ENCODE measurements at places on chromosomes 5 and 9.
A peak's percentile ranks its signal among the peaks of the same experiment; 100 is the strongest.

DNA sequence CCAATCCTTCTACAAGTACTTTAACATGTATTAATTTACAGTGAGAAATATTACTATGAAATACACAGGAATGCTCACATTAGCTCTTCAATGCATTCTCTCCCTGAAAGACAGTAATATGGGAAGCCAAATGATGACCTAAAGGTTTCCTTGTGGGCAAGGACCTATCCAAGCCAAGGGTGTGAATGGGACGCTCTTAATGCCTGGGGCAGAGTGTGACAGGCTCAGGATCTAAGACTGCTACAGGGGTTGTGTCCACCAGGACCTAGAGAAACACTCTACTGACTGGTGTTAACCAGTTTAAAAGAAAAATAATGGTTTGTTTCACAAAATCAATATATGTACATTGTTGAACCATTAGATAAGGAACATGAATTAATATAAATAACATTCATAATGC lies 158.7 kb downstream of the FGF1 start:
- DNase-seq: no peak

GRCh38 chr5:136070486-136071285 lies 41.9 kb downstream of the TGFBI start:
- DNase-seq: no peak

DNA sequence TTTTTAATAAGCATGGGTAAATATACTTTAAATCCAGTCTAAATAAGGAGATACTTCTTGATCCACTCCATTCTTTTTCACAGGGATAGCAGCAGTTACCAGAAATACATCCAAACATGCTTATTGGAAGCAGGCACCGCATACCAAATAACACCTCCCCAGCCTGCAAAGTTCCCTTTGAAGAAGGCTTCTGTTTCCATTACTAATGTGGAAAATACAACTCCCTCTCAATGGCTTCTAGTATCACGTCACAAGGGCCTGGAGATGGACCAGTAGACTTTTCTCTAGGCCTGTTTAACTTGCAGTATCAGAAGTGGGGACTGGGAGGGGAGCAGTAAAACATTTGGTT lies 20.8 kb downstream of the TMEM245 start:
- DNase-seq: no peak

DNA sequence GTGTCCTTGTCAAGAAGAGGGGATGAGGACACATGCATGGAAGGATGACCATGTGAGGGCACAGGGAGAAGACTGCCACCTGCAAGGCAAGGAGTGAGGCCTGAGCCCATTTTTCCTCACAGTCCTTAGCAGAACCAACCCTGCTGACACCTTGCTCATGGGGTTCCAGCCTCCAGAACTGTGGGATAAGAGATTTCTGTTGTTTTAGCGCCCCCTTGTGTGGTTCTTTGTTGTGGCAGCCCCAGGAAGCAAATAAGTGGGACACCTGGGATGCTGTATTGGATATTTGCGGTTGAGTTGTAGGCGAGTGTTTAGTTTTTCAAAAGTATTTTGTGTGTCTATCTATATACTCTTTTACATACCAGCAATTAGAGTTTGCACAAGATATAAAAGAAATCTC lies 206.4 kb downstream of the NXNL2 start:
- peak; percentile 49 for DNase-seq

GRCh38 chr5:159096243-159096923 lies 3.3 kb downstream of the EBF1 start:
- DNase-seq: peak; percentile 21

- DNase-seq: peak; percentile 57
These were observed 190.0 kb downstream of the MED10 start for GRCh38 chr5:6188344-6188743.

DNA sequence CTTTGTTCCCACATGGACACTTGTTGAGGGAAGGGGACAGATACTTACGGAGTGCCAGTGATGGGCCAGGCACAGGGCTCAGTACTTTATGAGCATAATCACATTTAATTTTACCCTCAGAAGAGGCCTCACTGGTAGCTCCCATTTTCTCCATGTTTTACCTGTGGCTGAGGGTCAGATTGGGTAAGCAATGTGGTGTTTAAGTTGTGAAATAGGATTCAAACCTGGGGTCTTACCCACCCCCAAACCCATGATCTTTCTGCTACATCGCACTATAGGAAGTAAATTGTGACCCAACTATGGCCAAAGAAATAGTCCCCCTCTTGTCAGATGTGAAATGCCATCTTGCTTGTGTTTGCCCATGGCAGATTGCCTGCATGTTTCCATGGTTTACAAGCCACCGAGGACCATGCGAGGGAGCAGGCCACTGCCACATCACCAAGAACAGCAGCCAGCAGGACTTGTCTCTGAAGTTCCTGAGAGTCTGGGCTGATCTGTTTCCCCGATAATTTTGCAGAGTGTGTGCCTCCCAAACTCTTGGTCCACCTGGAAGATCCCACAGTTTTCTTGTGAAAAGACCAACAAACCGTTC lies 95.4 kb downstream of the MACROH2A1 start:
- no peak for DNase-seq

DNA sequence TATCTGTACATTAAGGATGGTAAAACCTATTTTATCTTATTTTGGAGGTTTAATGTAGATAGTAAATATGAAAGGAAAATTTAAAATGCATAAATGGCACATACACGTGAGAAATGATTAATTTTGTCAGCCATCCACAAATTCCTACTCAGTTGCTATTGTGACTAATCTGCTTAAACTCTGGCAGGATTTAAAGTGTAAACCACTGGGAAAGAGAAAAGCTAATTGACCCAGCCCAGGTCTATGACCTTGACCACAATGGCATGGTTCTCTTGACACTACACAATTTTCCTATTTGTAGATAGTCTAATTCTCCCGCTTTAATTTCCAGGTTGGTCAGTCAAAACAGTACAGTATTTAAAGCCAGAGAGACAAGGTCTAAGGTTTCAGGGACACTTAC lies 459.0 kb upstream of the KLF4 start:
- no peak for DNase-seq

DNA sequence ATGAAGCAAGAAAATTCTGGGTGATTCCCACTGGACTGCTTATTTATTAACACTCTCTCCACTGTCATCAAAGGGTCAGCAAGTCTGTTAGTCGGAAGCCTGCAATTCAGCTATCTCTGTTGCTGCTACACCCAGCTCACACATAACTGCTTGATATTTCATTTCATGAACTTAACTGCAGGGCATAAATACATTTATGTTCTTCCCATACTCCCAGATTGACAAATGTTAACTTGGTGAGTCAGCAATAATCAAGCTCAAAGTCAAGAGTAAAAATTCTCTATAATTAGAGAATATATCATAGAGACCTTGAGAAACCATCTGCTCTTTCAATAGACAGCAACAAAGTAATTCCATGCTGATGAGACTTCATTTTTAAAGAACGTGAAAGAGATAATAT lies 198.8 kb downstream of the ADAMTS12 start:
- DNase-seq: no peak

DNA sequence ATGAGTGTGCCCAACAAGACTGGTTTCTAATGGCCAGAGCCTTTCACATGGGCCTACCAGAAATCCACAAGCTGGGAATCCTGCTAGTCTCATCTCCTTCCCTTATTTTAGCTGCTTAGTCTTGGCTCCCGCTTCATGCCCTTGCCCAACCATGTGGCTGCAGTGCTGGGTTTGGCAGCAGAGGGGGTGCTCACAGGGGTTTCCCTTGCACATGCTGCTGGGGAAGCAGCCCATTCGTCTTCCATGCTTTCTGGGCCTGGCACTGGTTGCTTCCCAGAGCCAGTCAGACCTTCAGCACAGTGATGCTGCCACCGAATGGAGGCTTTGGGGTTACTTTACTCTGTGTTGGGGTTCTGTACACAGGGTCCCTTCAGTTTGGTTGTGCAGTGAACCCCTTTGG lies 26.3 kb downstream of the SLC46A2 start:
- DNase-seq: no peak

DNA sequence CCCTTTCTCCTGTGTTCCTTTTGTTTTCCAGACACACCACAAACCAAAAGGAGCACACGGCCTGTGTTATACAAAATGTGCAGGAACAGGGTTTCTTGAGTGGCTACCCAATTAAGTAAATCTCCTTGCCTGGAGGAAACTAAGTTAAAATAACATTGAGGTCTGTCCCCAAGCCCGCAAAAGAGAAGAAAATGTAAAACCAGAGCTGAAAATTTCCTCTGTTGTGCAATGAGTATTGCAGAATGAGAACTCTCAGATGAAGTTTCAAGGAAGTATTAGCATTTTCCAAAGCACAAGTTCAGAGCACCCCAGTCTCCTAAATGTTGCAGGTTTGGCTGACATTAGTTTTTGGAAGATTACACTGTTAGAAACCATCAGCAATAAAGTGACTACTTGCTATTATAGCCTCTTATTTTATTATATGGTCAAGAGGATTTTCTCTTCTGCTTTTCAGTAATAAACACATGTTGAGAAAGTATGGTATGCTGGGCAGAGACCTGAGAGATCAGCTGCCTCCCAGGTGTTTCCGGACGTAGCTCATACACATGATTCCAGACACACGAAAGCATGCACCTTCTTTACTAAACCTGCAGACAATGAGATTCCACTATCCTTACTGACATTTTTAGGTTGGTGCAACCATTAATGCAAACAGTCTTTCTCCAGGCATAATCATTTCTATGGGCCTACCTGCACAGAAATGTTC lies 161.3 kb downstream of the SNCAIP start:
- DNase-seq: no peak

GRCh38 chr5:42500003-42500599 lies 76.9 kb downstream of the GHR start:
- no peak for DNase-seq

- no peak for DNase-seq
These were observed 7.8 kb downstream of the MRPS2 start for GRCh38 chr9:135508211-135508820.
